ENCODE measurements at places on chromosomes 3 and 15.

- DNase-seq = no peak
These were observed 3.6 kb upstream of the MYH15 start for GRCh38 chr3:108513961-108514360.

GRCh38 chr15:37208146-37209040, 108.0 kb upstream of the MEIS2 start:
- DNase-seq = no peak

DNA sequence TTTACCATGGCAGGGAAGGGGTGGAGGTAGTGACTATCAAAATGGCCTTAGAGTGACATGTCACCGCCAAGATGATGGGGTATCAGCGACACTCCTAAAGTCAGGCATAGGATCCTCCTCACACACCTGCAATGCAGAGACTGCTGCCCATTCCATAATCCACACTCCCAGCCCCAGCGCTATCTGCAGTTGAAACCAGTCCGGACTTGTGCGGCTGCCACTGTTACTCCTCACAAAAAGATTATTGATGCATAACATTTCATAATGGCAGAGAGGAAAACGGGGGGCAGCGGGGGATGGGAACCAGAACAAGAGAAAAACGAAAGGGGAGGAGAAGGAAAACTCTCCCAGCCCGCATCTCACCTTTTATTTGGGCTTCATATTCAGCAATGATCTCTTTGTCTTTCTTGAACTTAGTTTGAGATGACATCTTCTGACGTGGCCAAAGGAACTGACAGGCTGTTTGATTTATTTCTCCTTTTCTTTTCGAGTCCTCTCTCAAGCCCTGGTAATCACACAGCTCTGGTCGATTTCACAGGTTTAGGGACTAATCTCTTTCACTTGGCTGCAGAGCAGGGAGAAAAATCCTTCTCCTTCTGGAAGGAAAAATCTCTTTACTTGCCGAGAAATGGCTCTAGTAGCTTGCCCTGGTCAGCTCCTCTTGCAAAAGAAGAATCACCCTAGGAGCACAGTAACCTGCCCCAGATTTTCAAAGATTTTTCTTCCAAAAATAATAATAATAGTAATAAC, 749 bp downstream of the SRGAP3 start:
- peak; percentile 31 for DNase-seq

- DNase-seq = no peak
These were observed 11.9 kb upstream of the ALDH1A2 start for GRCh38 chr15:58077427-58077826.

DNA sequence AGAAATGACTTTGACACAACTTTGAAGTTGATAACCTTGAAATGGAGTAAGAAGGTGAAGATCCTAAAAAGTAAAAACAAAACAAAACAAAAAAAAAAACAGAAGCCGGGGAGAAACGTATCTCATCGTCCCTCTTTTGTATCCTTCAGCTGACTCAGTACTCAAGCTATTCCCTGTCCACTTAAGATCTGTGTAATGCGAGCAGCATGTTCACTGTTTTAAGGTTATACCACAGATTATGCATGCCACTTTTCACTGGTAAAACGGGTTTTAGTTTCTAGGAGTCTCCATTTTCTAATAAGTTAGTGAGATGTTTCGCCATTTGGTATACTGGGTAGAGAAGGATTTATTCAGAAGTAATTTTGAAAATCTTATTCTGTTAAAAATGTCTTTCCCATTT, 324.3 kb downstream of the FEZF2 start:
- DNase-seq = peak; percentile 60

DNA sequence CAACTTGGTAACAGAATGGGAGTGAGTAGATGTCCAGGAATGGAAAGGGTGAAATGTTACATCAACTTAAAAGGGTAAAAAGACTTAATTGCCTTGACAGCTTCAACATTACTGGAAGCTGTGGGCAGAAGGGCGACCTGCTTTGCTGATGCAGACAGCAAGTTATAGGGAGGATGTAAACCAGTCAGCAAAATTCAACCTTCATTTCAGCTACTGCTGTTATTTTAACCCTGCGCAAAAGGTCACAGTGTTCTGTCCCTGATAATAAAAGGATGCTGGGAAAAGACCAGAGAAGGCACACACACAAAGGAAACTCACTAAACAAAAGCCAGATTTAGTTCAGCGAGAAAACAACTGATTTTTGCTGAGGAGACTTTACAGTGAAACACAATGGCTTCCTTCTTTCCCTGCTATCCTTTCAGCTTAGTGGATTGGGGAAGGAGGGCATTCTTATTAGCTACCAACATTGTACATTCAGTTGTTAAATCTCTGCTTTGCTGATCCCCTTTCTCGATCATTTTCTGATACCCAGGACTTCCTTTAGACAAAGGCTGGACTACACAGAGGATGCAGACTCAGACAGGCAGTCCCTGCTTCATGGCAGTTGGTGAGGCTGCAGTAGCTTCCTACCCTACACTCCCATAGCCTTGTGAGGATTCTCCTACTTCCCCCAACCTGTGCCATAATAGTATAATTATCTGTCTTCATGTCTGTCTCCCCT, 62.0 kb downstream of the P3H2 start:
- peak; percentile 72 for DNase-seq

DNA sequence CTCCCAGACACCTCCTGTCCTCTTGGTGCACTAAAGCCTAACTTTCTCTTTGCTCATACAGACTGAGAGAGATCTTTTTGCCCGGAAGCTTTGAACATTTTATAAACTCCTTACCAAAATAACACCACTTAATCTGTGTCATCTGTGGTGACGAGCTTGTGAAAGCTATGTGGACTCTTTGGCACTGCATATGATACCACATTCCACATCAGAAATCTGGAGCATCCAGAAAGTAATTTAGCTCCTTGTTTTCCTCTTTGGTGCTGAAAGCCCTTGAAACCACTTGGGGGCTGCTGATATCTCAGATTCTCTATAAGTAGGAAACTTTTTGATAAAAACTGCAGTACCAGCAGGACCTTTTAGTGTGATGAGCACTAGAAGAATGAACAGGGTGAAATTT, 128.3 kb downstream of the ALCAM start:
- DNase-seq = peak; percentile 49

GRCh38 chr3:131735116-131735515, 232.3 kb upstream of the MRPL3 start:
- peak; percentile 23 for DNase-seq

DNA sequence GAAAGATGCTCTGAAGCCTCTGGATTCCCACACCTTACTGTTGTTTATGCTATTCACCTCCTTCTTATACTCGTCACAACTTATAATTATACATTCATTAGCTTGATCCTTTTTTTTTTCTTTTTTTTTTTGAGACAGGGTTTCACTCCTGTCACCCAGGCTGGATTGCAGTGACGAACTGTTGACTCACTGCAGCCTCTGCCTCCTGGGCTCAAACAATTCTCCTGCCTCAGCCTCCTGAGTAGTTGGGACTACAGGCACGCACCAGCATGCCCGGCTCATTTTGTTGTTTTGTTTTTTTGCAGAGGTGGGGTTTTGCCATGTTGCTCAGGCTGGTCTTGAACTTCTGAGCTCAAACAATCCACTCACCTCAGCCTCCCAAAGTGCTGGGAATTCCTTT, 143.6 kb downstream of the PLCL2 start:
- no peak for DNase-seq

GRCh38 chr3:37243820-37244748, 69.7 kb upstream of the LRRFIP2 start:
- peak; percentile 89 for DNase-seq

DNA sequence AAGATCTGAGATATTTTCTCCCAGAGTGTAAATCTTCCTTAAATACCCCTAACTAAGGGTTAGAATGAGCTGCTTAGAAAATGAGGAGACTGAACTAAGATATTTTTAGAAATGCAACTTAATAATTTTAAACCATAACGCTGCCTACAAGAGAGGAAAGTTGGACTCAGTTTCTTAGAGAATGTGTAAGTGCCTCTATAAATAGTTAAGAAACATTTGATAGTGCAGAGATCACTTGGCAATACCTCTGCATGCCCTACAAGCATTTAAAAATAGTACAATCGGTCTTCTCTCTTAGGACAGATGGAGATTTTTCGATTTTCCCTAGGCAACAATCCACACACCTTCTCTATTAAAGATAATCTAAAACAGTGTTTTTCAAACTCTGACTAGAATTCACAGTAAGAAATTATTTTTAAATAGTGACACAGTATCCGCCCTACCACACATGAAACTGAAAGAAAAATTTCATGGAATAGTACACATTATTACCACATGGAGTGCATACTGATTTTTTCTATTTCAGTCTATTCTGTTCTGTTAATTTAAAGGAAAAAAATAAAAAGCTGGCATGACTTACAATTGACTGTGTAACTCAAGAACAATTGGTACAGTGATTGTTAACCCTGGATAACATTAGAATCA, 83.2 kb downstream of the GADL1 start:
- DNase-seq = no peak

GRCh38 chr3:113556316-113556945, 24.1 kb downstream of the SIDT1 start:
- DNase-seq = no peak

DNA sequence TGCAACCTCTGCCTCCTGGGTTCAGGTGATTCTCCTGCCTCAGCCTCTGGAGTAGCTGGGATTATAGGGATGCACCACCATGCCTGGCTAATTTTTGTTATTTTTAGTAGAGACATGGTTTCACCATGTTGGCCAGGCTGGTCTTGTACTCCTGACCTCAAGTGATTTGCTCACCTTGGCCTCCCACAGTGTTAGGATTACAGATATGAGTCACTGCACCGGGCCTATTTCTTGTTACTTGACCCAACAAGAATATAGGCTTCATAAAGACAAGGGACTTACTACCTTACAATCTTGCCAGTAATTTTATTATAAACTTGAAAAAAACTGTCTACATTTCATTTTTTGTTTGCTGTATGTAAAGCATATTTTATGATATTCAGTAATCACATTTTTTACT, 21.4 kb upstream of the ZBTB47 start:
- no peak for DNase-seq

GRCh38 chr3:170598091-170598502, 12.2 kb upstream of the SLC7A14 start:
- DNase-seq = no peak

GRCh38 chr3:151404316-151404715, 19.8 kb upstream of the P2RY12 start:
- DNase-seq = peak; percentile 48

DNA sequence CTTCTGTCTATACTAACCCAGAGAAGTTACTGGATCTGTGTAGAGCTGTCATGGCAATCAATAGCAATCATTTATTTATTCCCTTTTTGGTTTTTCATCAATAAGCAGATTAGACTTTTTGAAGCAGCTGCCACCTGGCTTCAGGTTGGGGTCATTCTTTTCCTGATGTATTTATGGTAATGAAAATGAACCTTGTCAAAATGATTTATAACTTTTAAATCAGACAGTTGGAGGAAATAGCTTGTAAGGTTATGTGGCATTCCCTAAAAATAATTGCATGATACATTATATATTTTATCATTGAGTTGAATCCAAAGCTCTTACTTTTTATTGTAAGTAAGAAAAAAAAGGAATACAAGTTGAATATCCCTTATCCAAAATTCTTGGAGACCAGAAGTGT, 8.6 kb downstream of the TIPARP start:
- no peak for DNase-seq

DNA sequence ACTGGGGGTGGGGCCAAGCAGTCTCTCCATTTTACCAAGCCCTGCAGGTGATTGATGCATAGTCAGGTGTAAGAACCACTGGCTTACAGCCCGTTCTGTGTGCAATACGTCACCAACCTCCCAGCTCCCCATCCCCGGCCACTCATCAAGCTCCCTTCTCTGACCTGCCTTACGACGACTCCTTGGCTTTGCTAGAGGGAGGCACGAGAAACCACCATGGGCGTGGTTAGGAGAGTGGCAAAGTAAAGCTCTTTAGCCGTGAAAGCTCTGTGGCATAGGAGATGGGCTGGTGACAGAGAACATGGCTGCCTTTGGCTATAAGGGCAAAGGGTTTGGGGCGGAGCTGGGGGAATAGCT, 109.1 kb downstream of the BDH1 start:
- DNase-seq = no peak

DNA sequence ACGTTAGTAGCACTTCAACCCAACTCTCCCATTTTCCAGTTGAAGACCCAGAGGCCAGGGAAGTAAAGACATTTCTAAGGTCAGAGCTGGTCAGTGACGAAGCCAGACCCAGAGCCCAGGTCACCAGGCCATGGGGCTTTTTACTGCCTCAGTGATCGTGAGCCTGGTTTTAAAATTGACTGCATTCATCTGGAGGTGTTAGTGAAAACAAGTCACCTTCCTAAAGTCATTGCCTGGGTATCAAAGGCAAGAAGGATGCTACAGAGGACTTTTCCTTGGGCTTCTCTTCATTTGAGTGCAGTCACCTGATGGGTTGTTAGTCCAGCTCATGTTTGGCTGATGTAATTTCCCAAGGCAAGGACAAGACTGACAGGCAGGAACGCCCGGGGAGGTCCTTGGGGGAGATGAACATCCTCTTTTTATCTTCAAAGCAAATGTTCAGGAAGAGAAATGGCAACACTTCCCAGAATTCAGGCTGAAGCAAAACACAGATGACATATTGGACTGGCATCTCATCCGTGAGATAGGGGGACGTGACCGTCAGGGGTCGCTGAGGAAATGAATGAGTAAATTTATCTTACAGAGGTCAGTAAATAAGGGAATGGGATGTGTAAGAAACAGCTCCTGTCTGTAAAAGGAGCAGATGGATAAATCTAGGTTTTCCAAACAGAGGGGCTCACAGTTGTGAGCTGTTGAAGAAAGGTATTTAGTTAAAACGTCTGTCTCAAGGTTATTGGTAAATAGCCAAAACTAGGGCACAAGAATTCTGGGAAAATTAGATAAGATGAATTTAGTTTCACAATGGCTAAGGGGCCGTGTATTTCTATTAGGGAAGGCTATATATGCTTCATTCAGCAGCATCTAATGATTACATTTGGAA, 201.2 kb downstream of the OPA1 start:
- DNase-seq = no peak
